ENCODE measurements at places on chromosomes 2 and 18. TPM values are rescaled to one million over a fixed set of nuclear protein-coding genes. Genes with fewer than 3 reads are reported as not detected.

The TMEM178A gene
- polyA plus RNA-seq = not detected

The ABCG5 gene
- not detected for polyA plus RNA-seq

The LYPD6 gene
- not detected for polyA plus RNA-seq

The L3MBTL4 gene
- polyA plus RNA-seq = 2.7 TPM

The DSC2 gene
- polyA plus RNA-seq = not detected

The WNT6 gene
- 0.79 TPM for polyA plus RNA-seq

The EN1 gene
- not detected for polyA plus RNA-seq

The NAT8 gene
- not detected for polyA plus RNA-seq

The ANKRD30B gene
- polyA plus RNA-seq = not detected

The VIT gene
- polyA plus RNA-seq = not detected
